ENCODE measurements at places on chromosomes 3 and 15. TPM values are rescaled to one million over a fixed set of nuclear protein-coding genes. Genes with fewer than 3 reads are reported as not detected.

The CCR8 gene
- total RNA-seq = not detected

The C3orf18 gene
- 4.7 TPM for total RNA-seq

The GPR149 gene
- total RNA-seq = not detected

The CFAP100 gene
- total RNA-seq = not detected

The C3orf49 gene
- total RNA-seq = not detected

The PFN2 gene
- total RNA-seq = 141 TPM

The MYLK gene
- total RNA-seq = 41.4 TPM

The PAK6 gene
- 13.4 TPM for total RNA-seq

The RARB gene
- total RNA-seq = 0.96 TPM

The SGO1 gene
- total RNA-seq = 0.21 TPM

The SCG5 gene
- total RNA-seq = 1.7 TPM

The ARHGEF26 gene
- 0.24 TPM for total RNA-seq

The CD200R1 gene
- total RNA-seq = 0.24 TPM

The TRH gene
- not detected for total RNA-seq

The TMC3 gene
- total RNA-seq = not detected

The ST8SIA2 gene
- not detected for total RNA-seq

The PGBD4 gene
- 1.5 TPM for total RNA-seq

The ZMAT3 gene
- 25.4 TPM for total RNA-seq

The RPN1 gene
- total RNA-seq = 510 TPM

The PROS1 gene
- 9.6 TPM for total RNA-seq

The KNG1 gene
- total RNA-seq = not detected

The EBLN2 gene
- total RNA-seq = 2.7 TPM

The PLSCR2 gene
- total RNA-seq = 0.21 TPM

The GRK7 gene
- total RNA-seq = not detected

The PLSCR1 gene
- 60.5 TPM for total RNA-seq

The LRRC31 gene
- total RNA-seq = 0.24 TPM

The SPPL2A gene
- total RNA-seq = 92.5 TPM

The AADACL2 gene
- not detected for total RNA-seq

The MUC20 gene
- 1.7 TPM for total RNA-seq

The ACTC1 gene
- not detected for total RNA-seq

The MAGI1 gene
- 7.5 TPM for total RNA-seq

The TICRR gene
- 0.21 TPM for total RNA-seq

The A4GNT gene
- total RNA-seq = not detected

The KPNA4 gene
- 32.0 TPM for total RNA-seq

The TGM5 gene
- total RNA-seq = 0.21 TPM

The SLC28A1 gene
- not detected for total RNA-seq

The RPL32 gene
- total RNA-seq = 2,616 TPM

The SHC4 gene
- 1.9 TPM for total RNA-seq

The ZIC4 gene
- total RNA-seq = not detected

The GOLGA6L9 gene
- 1.1 TPM for total RNA-seq

The UNC45A gene
- total RNA-seq = 93.3 TPM

The CD86 gene
- under 0.01 TPM for total RNA-seq

The SLC4A7 gene
- 92.8 TPM for total RNA-seq

The UBXN7 gene
- total RNA-seq = 17.4 TPM

The CKMT1A gene
- 17.3 TPM for total RNA-seq

Measured in tracheal epithelial cell (primary cell).